Thyroid gland (tissue), 4 donors: ENCODE measurements at places on chromosomes 12 and 14.

- no peaks in the 10 kb centered on the region for H3K27me3 ChIP-seq
- no peak overlapping the region for H3K4me3 ChIP-seq
- DNase-seq, result no peak
Observed at GRCh38 chr14:26849514-26849913, 251.7 kb upstream of the NOVA1 start.

GRCh38 chr12:108425238-108425795, 86.2 kb upstream of the CMKLR1 start:
- no peak overlapping the region for H3K27ac ChIP-seq
- DNase-seq, result no peak
- no peaks in the 10 kb centered on the region for H3K4me1 ChIP-seq
- H3K27me3 ChIP-seq, result no peaks in the 10 kb centered on the region
- no peak overlapping the region for H3K4me3 ChIP-seq
- no peaks in the 10 kb centered on the region for H3K36me3 ChIP-seq

DNA sequence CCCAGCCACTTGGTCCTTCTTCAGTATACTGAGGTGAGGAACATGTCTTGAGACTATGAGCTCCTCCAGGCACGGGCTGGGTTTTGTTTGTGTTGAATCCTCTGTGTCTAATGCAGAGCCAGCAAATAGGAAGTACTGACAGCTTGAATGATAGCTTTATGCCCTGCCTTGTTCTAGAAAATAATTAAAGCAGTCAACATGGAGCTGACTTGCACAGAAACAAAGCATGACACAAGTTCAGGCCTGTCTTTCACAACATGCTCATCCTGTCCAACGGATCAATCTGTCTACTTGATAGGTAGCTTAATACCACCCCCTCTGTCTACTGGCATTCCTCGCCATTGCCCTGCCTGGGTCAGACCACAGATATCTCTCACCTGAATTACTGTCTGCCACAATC, 140.9 kb downstream of the ESRRB start:
- no peaks in the 10 kb centered on the region for H3K27me3 ChIP-seq
- no peak overlapping the region for H3K27ac ChIP-seq
- DNase-seq, result no peak
- H3K4me1 ChIP-seq, result no peaks in the 10 kb centered on the region

GRCh38 chr12:55043542-55043941, 23.8 kb downstream of the NEUROD4 start:
- no peaks in the 10 kb centered on the region for H3K27me3 ChIP-seq
- H3K27ac ChIP-seq, result no peak overlapping the region
- H3K4me3 ChIP-seq, result no peak overlapping the region
- H3K36me3 ChIP-seq, result no peaks in the 10 kb centered on the region

DNA sequence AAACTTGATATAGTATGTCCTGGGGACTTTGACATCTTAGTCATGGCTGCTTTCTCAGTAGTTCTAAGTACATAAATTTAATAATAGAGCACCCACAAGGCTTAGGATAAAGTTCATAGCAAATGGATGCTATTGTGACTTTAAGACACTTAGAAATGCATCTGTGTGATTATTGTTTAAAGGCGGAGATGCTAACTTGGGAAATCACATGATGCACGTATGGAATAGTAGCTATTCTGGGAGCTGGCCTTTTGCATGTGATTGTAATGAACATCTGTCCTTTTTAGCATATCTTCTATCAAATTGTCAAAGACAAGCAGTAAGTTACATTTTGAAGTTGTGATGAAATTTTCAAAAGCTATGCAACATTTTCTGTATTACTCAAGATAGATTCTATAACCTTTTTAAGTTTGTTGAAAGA, 46.7 kb upstream of the ATP2A2 start:
- DNase-seq, result no peak
- no peak overlapping the region for H3K4me3 ChIP-seq
- H3K4me1 ChIP-seq, result peaks cover 17% of the 10 kb centered on the region
- peak overlapping the region; percentile 42 for H3K27ac ChIP-seq
- no peaks in the 10 kb centered on the region for H3K36me3 ChIP-seq
- no peaks in the 10 kb centered on the region for H3K27me3 ChIP-seq
